Activated naive CD4-positive, alpha-beta T cell treated with Interleukin-2 at 50 U/mL for 16 hours (primary cell): ENCODE measurements at places on chromosomes 12 and 14.

DNA sequence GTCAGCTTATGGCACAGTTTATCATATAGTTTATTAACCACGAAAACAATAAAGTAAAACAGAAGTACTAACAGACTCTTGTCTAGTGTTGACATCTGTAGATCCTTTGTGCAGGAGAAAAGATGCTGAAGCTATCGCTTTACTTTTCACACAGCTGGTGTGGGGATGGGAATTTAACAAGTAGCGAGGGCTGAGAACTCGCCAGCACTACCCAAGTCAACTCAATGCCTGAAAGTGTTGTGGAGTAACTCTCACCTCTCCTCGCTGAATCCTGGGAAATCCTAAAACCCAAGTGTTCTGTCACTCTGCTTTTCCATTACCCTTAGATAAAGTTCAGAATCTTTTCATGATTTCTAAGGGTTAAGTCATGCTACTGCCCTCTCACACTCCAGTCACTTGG, 264.2 kb downstream of the BMP4 start:
- DNase-seq, result no peak

- no peak for DNase-seq
These were observed 5.5 kb upstream of the PRIMA1 start for GRCh38 chr14:93793555-93794324.

DNA sequence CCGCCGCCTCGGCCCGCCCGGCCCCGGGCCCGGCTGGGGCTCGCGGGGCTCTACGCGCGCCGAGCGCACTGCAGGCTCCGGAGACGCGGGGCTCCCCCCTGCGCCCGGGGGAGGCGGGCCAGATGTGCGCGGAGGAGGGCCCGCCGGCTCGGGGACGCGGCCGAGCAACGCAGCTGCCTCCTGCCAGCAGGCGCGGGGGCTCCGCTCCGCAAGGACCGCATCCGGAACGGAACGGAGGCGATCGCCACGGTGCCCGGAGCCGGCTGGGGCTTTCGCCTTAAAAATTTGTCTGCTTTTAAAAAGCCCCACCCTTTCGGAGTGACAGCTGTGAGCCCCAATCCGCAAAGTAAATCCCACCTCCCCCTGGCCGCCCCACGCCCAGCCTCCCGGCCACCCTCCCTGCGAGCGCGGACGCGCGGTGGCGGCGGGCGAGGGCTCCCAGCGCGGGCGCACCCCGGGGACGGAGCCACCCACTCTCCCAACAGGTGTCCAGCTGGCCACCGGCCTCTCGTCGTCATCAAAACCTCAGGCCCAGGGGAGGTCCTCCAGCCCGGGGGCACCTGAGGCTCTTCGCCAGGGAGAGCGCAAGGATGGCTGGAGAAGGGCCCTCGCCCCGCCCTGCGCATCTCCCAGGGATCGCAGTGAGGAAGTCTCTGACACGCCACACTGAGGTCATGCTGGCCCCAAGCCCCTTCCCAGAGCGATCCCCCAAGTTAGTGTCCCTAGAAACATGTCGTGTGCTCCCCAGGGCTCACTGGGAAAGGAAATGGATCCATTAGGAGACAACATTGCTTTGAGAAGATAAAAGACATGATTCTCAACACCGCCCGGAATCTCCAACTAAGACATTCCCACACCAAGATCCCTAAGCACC, at the start of gene TMEM132D:
Gene TMEM132D (minus strand): TSS at position 70 of the 874 bp plus-strand sequence.
- no peak for DNase-seq

DNA sequence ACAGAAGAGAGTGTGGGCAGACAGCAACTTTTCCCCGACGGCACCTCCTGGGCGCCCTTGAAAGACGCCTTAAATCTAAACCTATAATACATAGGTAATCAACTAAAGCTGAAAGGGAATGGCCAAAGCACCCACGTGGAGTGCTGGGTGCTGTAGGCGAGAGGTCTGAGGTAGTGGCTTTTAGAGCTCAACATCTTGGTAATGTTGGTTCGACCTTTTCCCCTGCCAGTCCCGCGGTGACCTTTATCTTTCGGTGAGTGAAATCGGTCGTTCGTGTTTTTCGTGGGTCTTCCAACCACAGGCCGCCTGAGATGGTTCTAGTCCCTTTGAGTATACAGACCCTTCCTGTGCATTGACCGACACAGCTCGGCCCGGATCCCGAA, 9.1 kb downstream of the OR6S1 start:
- DNase-seq, result peak; percentile 28

GRCh38 chr14:53412819-53413675, 259.9 kb upstream of the DDHD1 start:
- no peak for DNase-seq

- DNase-seq, result no peak
These were observed 811.7 kb downstream of the GALC start for GRCh38 chr14:87181288-87181687.

- peak; percentile 35 for DNase-seq
These were observed 110.6 kb upstream of the AMIGO2 start for GRCh38 chr12:47190271-47190750.

GRCh38 chr12:58458102-58458501, 462.2 kb downstream of the LRIG3 start:
- no peak for DNase-seq

DNA sequence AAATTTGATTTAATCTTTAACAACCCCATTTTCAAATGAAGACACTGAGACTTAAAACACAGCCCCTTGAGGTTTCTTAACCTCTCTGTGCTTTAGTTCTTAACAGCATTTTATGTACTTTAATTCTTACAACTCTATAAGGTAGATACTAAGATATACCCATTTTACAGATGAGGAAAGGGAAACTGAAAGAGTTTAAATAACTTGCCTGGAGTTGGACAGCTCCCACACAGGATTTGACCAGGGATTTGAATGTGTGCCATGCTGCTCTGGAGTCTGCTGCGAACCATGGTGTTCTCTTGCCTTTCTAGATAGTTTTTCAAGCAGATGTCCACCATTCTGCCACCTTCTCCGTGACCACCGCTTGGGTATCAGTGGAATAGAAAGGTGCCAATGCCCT, 28.2 kb downstream of the RNFT2 start:
- DNase-seq, result no peak
